ENCODE measurements at places on chromosomes 5 and 9.

DNA sequence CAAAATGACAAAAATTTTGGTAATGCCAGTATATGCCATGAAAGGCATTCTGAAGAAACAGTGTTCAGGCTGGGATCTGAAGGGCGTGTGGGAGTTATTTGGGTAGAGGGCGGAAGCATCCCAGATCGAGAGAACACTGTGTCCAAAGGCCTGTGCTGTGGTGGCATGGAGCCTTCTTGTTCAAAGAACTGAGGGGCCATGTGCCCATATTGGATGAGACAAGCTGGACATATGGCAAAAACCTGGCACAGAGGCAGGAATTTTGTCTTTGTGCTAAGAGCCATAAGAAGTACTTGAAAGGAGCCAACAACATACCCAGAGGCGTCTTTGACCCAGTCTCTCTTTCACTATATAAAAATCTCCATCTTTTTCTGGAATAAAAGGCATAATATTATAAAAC, 128.0 kb downstream of the SYK start:
- DNase-seq: no peak

GRCh38 chr5:174501461-174502069, 222.8 kb upstream of the MSX2 start:
- no peak for DNase-seq

DNA sequence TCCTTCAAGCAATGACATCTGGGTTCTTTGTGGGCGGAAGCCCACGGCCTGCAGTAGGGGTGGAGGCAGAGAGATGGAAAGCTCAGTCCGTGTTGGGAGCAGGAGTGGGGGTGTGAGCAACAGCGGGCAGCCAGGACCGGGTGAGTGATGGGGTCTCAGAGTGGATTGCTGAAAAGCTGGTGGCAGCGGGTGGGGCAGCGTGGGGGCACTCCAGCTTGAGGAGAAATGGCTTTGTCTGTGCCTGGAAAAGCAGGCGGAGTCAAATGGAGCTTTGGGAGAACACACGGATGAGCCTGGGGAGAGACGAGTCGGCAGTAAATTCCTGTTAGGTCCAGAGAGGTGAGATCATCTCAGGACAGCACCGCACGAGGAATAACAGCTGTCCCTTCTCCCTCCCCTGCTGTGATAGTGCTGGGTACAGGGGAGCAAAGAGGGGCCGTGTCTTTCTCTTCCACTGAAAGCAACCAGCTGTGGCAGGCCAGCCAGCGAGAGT, 42.1 kb downstream of the CACNA1B start:
- DNase-seq: no peak

DNA sequence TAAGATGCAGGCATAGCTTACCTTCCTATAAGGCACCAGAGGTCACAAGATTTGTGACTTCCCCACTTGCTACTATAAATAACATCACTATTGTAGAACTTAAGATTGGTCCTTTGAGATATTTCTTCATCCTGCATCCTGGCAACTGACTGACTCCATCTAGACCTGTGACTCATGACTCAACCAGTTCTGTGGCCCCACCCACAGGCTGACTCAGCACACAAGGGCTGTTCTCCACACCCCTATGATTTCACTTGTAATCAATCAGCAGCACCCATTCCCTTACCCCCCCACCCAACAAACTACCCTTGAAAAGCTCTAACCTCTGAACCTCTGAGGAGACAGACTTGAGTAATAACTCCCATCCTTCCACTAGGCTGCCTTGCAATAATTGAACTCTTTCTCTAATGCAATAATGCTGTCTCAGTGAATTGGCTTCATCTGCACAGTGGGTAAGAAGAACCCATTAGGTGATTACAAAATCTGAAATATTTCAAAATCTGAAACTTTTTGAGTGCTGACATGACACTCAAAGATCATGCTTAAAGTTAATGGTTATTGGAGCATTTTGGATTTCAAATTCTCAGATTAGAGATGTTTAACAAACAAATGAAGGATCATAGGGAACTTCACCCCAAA, 296.7 kb downstream of the ARL15 start:
- DNase-seq: no peak

GRCh38 chr5:128667152-128667551, 129.1 kb upstream of the FBN2 start:
- DNase-seq: no peak

- DNase-seq: no peak
Measured at GRCh38 chr9:111037708-111038330, 451 bp downstream of the LPAR1 start.

DNA sequence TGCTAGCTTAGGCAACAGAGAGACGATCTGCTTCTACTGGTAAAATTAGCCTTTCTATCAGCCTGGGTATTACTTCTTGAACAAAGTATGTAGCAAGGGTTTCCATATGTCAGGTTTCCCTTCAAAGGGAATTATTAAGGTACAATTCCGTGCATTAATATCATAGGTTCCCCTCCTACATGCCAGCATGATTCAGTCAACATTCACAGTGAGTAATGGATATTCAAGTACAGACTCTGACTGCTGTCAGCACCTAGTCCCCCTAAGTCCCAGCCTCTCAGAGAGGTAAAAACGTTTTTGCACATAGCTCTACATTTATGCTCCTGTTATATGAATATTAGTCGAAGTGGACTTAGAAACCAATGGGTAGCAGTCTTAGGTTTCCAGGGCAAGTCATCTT, 322.4 kb upstream of the CCNG1 start:
- no peak for DNase-seq

GRCh38 chr5:56170557-56170956, 62.6 kb downstream of the ANKRD55 start:
- no peak for DNase-seq

- no peak for DNase-seq
Measured at GRCh38 chr5:27778121-27778520, 739.7 kb upstream of the CDH9 start.

DNA sequence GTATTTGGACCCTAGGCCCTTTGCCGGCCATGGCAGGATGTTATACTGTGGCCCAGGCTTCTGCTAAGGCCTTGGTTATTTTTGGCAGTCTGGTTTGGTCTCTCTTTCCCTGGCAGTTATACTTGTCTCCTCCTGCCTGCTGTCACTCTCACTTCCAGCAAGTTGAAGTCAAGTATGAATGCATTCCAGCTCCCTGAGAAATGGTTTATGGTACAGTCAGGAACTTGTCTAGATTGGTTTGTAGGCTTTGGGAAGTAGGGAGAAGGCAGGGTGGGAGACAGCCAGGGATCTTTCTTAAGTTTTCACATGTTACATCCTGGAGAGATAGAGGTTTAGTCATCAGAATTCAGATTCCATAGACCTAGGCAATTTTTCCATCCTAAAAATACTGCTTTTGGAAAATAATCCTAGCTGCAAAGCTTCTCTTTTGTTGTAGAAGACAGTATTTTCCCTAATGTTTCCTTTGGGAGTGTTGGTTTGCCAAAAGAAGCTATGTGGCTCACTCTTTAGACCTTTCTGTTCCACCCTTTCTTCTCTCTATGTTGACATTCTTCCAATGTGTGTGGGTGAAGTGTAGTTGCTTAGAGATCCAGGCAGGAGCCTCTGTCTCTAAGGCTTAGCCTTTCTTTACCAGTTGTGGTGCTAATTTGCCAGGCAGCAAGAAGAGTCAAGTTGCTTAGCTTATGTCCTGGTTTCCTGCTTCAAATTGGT, 2.5 kb upstream of the KDM3B start:
- DNase-seq: no peak

- no peak for DNase-seq
Measured at GRCh38 chr5:120872297-120872696, 408.2 kb downstream of the PRR16 start.

DNA sequence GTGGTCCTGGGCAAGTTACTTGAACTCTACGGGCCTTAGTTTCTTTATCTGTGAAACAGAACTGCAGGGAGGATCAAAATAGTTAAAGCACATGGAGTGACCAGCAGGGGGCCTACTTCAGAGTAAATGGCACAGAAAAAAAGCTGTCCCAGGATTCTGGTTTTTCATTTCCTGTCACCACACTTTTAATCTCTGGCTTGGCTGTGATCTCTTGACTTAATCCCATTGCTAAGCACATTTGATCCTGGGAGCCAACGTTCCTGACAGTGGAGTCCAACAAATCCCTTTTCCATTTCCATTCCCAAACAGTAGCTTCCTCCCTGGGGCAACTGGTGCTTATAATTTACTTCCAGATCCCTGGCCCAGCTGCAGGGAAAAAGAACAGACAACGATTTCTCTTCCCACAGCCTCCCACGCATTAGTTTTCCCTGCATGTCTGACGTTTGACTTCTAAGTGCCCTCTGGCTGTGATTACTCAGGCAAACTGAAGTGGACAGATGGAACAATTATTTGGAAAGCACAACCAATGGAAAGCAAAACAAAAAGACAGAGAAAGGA, 136.5 kb upstream of the STK32A start:
- no peak for DNase-seq

DNA sequence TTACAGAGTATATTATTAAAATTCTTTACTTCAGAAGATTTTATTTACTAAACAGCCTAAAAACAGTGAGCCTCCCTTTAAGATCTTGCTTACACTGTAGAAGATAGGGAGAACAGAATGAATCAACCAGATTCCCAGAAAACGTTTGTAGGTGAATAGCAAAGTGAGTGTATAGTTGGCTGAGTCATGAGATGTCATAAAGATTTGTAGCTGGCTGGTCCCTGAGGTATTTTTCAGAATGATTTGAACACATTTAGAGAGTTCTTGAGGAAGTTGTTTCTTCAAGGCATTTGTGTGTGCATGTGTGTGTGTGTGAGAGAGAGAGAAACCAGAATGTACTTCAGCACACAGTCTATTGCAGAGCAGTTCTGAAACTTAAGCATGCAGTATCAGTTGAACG, 159.4 kb upstream of the PRR16 start:
- DNase-seq: no peak

DNA sequence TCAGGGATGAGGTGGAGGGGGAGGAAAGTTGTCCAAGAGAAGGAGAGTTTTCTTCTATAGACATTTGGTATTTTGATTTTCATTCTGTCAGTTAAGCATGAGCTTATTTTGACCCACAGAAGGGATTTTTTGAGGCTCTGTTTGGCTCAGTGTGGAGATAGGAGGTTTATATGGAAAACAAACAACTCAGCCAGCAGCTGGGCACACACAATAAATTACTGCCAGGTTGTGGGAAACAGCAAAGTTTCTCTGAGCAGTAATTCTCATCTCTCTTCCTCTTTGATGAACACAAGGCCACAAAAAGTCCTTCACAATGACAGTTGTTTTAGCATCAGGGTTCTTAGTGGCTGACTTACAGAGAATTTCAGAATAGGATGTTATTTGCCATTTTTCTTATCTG, 486.1 kb downstream of the KDM4C start:
- no peak for DNase-seq

DNA sequence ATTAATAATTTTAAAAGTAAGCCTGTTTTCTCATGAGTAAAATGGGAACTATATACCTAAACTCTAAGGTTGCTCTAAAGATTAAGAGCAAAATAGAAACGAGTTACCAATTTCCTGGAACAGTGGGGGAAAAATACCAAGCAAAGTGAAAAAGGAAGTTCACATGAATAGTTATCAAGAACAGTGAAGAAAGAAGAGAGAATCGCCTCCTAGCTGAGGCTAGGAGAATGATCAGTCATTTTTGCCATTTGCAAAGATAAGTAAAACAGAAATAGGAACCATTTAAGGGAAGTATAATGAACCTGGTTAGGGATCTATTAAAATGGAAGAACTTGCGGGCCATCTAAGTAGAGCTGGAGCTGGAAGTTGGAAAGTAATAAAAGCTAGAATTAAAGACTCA, 50.7 kb downstream of the P4HA2 start:
- no peak for DNase-seq

GRCh38 chr9:4430432-4431261, 59.6 kb upstream of the SLC1A1 start:
- DNase-seq: no peak

GRCh38 chr5:133236541-133236951, 184.7 kb downstream of the HSPA4 start:
- no peak for DNase-seq

GRCh38 chr5:176813587-176814312, 3.4 kb downstream of the UNC5A start:
- no peak for DNase-seq

DNA sequence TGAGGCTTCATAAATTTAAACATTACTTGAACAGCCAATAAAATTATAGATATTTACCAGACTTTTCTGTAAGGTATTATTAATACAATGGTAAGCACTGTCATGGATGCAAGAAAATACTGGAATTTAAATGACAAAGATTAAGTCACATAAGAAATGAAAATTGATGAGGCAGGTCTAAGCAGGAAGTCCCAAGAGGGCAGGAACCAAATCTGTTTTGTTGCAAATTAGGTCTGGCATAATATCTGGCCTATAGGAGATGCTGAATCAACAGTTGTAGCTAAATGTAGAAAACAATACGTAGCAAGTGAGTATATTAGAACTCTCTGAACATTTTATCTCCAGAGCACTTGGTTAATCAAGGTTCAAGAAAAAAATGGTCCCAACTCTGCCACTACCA, 142.5 kb downstream of the EBF1 start:
- no peak for DNase-seq

- no peak for DNase-seq
Measured at GRCh38 chr5:124071039-124071438, 559.1 kb downstream of the CSNK1G3 start.

DNA sequence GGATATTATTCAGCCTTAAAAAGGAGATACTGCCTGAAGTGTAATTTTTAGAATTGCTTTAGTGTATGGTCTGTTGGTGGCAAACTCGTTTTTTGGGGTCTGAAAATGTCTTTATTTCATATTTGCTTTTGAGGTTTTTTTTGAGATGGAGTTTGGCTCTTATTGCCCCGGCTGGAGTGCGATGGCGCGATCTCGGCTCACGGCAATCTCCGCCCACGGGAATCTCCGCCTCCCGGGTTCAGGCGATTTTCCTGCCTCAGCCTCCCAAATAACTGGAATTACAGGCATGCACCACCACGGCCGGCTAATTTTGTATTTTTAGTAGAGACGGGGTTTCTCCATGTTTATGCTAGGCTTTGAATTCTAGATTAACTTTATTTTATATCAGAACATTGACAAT, 20.2 kb upstream of the PCDHB1 start:
- no peak for DNase-seq

GRCh38 chr5:51487952-51488351, 104.7 kb downstream of the ISL1 start:
- no peak for DNase-seq

GRCh38 chr5:147690595-147690994, 91.9 kb downstream of the JAKMIP2 start:
- no peak for DNase-seq

DNA sequence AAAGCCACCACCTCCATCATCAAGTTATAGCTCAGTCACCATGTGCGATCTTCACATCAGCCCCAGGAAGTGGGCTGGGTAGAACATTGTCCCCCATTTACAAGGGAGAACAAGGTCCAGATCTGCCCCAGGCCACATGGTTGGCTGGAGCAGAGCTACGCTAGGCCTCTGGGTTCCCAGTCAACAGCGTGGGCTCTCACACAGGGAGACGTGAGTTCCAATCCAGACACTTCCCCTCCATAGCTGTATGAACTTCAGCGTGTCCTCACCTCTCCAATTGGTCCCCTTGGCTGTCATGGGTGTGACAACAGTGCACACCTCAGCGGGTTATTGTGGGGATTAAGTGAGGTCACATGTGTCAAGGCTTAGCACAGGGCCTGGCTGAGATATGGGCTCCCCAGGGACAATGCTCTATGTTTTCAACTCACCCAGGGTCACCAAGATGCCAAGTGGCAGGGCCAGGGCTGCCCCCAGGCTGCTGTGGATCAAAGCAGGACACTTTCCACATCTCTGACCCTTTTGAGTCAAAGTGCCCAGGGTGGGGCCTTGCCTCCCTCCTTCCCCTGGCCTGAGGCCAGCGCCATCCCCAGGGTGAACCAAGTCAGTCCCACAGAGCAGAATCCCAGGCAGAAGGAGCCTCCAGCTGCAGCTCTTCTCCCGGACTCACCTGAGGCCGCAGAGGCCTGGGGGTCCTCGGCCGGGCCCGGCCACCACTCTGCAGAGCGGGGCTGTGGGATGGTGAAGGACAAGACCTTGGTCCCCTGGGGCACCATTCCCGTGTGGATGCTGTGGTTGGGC, 19.8 kb downstream of the AKNA start:
- no peak for DNase-seq
